Uterine smooth muscle cell (primary cell): ENCODE measurements at places on chromosomes 13 and 19. TPM values are rescaled to one million over a fixed set of nuclear protein-coding genes. Genes with fewer than 3 reads are reported as not detected.

Gene USHBP1
- total RNA-seq, result under 0.01 TPM in 1 of 2 replicates, not detected in the other

Gene PSG11
- total RNA-seq, result 0.11 TPM in 1 of 2 replicates, not detected in the other

Gene ZNF439
- 6.2 and 6.7 TPM in 2 replicates for total RNA-seq

Gene PRR22
- total RNA-seq, result 0.22 and 0.37 TPM in 2 replicates

Gene CYP2B6
- not detected in 2 replicates for total RNA-seq

Gene CYP2A7
- not detected in 2 replicates for total RNA-seq

Gene CEACAM20
- total RNA-seq, result not detected in 2 replicates

Gene HCST
- 0.22 and 1.5 TPM in 2 replicates for total RNA-seq

Gene KIRREL2
- not detected in 2 replicates for total RNA-seq
